CD4-positive, alpha-beta T cell treated with Interleukin-17A for 1 hour (primary cell): ENCODE measurements at places on chromosomes 2 and 18.

GRCh38 chr2:15913146-15913545, 27.2 kb upstream of the MYCN start:
- no peak for DNase-seq

DNA sequence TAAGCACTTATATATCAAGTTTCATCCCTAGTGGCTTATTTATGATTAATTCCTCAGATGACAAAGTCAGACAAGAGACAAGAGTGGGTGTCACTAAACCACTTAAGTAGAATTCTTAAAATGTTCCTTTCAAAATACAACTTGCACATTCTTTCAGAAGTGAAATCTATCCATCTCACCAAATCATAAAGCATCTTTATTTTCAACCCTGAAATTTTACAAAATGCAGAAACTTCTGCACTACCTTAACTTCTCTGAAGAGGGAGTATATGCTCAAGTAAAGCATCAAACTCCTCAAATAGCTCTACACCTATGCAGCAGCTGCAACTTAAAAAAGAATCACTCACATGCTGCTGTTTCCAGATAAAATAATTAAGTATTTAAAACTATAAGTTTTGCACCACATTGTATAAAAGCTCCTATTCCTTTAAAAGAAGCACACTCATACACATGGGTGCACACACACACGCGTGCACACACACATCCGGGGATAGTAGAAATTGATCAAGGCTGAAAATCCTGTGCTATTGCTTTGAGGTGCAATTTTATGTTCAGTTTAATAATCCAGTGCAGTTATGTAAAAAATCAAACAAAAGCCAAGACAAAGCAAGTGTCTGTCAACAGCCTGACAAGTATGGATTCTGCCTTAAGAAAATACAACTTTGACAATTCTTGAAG, 244.5 kb downstream of the TCF4 start:
- DNase-seq = no peak

- DNase-seq = no peak
These were observed 45.2 kb upstream of the NFU1 start for GRCh38 chr2:69482471-69482870.

DNA sequence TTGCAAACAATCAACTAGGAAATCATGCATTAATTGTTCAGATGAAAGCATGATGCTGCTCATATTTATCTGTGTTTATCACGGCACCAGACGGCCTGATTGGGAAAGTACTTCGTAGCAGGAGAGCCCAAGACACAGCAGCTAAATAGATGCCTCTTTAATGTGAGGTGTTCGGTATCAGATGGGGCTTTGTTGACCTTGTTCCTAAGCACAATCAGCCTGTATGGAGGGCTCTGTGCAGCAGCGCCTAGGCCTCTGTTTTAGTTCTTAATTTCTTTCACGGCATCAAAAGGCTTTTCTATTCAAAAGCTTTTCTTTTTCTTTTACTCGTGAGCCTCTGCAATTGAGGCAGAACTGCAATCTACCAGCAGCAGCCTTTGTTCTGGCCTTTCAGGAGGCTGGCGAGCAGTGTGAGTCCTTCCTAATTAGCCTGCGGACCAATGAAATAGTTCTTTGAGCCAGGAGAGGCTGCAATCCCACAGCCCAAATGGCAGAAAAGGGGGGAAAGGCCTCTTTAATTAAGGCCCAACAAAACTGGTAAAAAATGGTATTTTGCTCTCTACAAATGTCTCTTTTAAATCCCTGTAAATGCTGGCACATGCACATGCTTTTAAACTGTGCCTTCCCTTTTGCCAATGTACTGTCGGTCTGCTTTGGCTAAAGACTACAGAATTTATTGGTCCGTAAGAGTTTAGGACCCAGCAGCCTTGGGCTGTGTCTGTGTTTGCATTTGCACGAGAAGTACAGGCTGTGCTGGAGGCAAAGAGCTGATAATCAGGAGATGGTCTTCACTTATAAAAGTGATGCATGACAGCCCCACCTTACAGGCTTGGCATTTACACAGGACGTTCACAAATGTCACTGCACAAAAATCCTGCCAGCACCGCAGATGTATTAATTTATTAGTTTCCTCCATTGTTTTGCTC, 159.6 kb downstream of the RND3 start:
- DNase-seq = no peak

DNA sequence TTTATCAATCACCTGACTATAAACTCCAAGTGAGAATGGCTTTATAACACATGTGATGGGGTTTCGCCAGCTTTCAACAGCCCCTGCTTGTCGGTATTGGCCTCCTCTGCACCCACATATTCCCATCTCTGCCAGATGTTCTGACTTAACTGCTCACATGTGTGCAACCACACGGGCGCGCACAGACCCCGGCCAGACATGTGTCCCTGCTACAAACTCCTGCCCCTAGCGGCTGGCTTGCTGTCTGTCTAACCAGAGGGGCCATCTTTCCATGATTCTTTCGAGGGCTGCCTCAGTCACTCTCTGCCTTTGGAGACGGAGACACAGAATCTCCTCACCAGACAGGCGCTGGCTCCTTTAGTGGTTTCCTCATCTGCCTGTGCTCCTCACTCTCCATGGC, 15.3 kb downstream of the STON1 start:
- no peak for DNase-seq

DNA sequence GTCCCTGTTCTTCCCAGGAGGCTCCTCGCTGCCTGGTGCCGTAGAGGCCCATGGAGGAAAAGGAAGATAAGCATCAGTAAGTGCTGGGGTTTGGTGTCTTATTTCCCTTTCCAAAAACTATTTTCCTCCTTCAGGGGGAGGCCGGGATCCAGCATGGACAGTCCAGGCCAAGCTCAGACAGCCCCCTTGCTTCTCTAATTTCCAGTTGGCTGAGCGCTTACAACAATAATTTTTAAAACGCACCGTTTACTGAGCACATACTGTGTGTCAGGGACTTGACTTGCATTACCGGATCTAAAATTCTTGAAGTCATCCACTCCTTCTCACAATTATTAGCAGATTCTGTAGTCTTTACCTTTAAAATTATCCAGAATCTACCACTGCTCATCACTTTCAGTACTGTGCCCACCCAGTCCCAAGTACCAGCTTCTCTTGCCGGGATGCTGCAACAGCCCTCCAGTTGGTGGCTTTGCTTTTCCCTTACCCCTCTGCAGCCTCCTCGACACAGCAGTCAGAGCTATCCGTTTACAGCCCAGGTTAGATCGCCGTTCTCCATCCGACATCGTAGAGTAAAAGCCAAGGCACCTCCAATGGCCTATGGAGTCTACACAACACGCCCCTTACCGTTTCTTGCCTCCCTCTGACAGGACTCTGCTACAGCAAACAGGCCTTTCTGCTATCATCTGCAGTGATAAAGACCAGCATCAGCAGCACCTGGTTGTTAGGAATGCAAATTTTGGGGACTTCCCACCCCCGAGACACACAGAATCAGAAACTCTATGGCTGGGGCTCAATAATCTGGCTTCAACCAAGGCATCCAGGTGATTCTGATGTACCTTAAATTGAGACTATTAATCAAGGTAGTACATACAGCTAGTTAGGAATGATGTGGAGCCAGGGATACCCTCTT, 75.2 kb upstream of the TSPYL6 start:
- DNase-seq = no peak

DNA sequence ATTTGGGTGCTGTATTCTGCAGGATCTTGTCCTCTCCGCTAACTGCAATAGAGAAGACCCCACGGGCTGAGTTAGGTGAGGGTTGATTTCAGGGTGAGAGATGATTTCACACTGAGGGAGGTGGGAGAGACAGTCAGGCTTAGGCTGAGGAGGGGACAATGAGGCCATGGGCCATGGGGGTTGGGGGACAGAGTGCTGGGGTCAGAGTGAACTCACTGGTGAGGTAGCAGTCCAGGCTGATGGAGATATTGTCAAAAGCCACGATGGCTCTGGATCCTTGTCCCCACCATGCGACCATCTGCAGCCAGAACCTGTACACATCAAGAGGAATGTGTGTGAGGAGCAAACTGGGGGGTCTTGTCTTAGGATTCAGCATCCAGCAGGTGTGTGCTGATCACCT, 160.0 kb downstream of the CLIP4 start:
- DNase-seq = no peak

GRCh38 chr2:204000446-204000845, 63.9 kb downstream of the ICOS start:
- peak; percentile 43 for DNase-seq

GRCh38 chr2:106899786-106900530, 14.0 kb upstream of the ST6GAL2 start:
- no peak for DNase-seq

- no peak for DNase-seq
These were observed 163.7 kb downstream of the LTBP1 start for GRCh38 chr2:33110461-33110860.

DNA sequence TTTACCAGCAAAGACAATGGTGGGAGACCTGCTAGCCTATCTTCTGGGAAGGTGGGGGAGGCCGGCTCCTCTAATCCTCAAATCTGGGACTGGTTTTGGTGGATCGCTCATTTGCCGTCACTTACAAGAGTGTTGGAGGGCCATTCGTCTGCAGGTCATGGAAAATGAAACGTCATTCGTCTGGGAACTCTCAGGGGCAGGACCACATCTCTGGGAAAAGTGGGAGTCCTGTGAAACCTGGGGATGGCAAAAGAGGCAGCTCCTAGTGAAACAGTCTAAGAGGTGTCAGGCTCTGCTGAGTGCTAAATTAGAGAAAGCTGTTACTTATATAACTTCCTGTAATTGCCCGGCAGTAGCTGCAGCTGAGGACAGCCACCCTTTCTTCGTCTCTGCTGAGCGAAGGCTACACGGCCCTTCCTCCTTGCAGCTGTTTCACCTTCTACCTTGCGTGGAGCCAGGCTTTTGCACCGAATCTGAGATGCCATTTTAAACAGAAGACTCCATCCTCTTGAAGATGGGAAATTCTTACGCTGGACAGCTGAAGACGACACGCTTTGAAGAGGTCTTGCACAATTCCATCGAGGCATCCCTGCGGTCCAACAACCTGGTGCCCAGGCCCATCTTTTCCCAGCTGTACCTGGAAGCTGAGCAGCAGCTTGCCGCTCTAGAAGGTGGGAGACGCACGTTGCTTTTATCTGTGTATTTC, 22.4 kb downstream of the GREB1 start:
- no peak for DNase-seq

DNA sequence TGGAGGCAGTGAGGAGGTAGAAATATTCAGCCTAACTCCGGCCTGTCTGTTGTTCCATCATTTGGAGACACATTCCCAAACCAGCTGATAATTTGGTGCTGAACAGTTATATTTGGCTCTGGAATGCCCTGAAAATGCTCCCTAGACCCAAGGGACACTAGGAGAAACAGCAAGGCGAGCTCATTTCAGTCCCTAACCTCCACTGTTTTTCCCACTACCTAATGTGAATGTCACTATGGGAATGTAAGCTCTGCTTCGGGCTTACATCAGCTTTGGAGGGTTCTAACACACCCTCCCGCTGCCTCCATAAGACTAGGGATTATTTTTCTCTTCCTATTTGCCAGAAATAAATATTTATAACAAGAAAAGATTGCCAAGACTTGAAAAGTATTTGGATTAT, 103.5 kb downstream of the ANTXR1 start:
- no peak for DNase-seq

DNA sequence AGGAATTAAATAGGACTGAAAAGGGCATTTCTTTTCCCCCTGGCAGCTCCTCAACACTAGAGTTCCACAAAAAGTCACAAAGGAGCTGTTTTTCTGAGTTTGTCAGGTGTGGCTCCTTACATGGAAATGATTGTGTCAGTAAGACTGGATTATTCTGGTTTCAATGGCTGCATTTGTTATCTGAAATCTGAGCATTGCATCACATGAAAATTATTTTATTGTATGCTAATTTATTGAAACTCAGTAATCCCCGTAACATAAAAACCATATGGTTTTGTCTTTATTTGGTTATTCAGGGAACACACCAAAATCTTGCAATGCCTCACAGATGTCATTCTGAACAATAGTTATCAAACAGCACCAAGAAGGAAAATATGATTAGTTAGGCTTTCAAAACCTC, 439.7 kb upstream of the TNP1 start:
- DNase-seq = no peak

DNA sequence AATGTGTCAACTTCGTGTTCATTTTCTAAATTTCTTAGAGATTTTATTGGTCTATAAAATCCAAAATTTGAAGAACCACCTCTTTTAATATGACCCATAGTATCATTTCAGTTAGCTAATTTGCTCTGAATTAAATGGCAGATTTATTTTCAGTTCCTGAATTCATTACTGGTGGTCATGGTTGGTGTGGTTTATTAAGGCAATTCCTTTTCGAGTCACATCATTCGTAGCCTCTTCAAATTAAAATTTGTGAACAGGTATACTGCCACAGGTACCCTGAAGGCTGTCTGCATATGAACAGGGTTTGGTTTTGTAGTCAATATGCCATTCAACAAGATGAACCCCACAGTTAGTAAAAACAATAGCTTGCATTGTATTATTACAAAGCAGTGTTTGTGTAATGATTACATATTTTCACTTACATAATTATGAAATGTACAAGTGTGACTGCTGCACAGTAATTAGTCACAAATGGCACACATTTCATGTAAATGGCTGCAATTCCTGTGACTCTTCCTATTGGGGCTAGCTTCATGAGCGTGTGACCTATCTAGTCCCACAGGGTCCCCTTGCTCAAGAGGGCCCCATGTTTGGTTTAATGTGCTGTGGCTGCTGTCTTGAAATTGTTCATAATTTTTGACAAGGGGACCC, 48.9 kb downstream of the CDC42EP3 start:
- no peak for DNase-seq

GRCh38 chr18:46341986-46342525, 237.9 kb downstream of the HAUS1 start:
- DNase-seq = no peak

DNA sequence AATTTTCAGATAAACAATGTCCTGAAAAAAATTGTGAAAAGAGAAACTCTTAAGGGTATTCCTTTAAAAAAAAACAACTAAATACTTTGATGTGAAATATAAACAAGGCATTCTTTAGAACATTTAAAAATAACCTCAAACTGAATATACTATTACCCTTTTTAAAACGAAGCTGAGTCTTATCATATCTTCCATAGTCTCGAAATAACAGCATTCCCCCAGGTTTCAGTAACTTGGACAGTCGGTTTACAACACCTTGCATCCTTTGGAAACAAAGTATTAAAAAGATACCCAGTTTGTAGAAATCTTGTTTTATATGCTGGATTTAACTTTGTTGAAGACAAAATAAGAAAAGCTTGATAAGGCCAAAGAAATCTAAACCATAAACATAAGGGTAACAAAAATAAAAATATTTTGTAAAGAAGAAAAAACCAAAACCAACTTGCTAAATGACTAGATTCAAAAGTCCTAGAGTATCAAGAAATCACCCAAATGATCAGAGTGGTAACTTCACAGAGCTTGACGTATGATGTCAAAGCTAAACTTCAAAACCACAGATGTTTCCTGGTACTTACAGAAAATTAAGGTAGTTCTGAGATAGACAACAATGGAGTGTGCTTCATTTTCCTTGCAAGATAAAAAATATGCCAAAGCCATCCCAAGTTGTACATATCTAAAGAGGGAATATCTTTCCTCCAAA, 107.8 kb downstream of the METTL8 start:
- peak; percentile 67 for DNase-seq

GRCh38 chr18:3626929-3627458, 177.0 kb downstream of the TGIF1 start:
- no peak for DNase-seq
